CD8-positive, alpha-beta memory T cell (primary cell): ENCODE measurements at places on chromosomes 5 and 9.

GRCh38 chr9:107770716-107771115 lies 281.1 kb upstream of the KLF4 start:
- DNase-seq: no peak

DNA sequence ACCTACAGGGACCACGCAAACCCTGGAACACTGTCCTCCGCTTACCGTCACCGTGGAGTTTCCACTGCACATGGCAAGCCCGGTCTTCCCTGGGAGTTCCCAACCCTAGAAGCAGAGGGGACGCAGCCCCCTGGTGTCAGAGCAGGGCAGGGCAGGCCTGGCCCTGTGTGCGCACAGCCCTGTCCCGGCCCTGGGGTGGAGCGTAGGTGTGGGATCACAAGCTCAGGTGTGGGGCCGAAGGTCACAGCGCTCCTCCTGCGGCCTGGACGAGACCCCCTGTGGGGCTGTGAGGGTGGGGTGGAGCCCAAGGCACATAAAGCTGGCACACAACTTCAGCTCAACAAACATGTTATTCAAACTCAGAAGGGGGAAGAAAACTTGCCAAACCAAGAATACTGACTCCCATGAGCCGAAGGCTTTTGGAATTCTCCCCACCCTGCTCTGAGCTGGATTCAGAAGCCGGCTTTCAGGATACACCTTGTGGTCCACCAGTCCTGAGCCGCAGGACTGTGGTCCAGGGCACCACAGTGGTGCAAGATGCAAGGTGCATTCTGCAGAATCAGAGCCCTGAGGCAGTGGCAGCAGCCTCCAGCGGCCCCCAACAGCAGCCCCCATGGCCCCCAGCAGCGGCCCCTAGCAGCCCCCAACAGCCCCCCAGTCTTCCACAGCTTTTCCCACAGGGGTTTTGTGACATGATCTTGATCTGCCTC lies 11.8 kb upstream of the EXOC3 start:
- peak; percentile 15 for DNase-seq

- no peak for DNase-seq
These were observed 19.8 kb downstream of the FAM151B start for GRCh38 chr5:80507663-80508062.

DNA sequence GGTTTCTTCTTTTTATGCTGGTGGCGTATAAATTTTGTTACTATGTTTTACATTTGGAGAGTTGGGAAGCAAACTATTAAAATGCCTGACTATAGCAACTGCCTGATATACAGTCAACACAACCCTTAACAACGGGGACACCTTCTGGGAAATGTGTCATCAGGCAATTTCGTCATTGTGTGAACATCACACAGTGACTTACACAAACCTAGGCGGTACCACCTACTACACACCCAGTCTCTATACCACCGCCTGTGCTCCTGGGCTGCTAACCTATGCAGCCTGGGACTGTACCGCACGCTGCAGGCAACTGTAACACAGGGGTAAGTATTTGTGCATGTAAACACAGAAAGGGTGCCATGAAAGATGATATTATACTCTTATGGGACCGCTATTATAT lies 1.3 kb upstream of the CDHR2 start:
- no peak for DNase-seq

GRCh38 chr5:175895686-175896102 lies 24.3 kb downstream of the CPLX2 start:
- DNase-seq: peak; percentile 17

GRCh38 chr5:137621306-137621705 lies 114.6 kb downstream of the KLHL3 start:
- no peak for DNase-seq
